NCI-H2081 (cell line): ENCODE measurements at places on chromosomes 7 and 10.

DNA sequence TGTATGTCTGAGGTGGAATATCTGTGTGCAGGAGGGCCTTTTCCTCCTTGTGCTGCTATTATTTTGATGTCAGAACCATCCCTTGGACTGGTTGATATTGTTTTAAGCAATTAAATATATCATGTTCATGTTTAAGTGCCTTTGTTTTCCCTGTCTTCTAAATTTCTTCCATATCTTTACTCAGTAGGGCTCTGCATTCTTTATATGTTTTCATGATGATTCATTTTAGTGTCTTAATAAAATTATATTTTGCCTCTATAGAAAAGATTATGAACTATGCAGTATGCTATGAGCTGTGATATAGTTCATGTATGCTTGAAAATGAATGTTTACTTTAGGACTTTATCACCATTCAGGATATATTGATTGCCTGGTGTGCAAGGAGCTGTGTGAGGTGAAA is 34.8 kb downstream of the AHR start:
- no peak for DNase-seq

DNA sequence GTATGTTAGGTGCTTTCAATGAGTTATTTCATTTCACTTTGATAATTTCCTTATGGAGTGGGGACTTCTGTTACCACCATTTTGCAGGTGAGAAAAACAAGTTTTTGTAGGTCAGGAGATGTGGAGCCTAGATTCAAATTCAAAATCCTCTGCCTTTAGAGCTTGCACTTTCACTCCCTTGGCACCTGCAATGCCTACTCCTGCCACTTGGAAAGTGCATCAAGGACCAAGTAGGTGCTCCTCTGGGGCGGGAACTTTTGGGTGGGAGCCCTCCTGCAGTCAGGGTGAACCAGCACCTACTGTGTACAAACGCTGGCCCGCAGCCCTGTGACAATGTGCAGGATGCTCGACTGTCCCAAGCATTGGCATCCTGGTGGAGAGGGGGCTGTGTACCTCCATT is 199.0 kb downstream of the EMX2 start:
- DNase-seq, result no peak

DNA sequence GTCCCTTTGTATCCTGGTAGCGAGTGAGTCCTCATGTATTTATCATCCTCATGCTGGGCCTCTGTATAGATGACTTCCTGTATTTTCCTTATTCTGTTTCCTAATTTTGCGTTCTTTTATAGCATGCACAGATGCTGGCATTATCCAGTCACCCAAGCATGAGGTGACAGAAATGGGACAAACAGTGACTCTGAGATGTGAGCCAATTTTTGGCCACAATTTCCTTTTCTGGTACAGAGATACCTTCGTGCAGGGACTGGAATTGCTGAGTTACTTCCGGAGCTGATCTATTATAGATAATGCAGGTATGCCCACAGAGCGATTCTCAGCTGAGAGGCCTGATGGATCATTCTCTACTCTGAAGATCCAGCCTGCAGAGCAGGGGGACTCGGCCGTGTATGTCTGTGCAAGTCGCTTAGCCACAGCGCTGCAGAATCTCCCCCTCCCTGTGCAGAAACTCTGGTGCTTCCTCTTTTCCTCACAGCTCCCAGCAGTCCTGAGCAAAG is 183.1 kb upstream of the PRSS58 start:
- no peak for DNase-seq

- DNase-seq, result peak; percentile 87
Measured at GRCh38 chr7:74525881-74526280, 72.2 kb downstream of the GTF2IRD1 start.

DNA sequence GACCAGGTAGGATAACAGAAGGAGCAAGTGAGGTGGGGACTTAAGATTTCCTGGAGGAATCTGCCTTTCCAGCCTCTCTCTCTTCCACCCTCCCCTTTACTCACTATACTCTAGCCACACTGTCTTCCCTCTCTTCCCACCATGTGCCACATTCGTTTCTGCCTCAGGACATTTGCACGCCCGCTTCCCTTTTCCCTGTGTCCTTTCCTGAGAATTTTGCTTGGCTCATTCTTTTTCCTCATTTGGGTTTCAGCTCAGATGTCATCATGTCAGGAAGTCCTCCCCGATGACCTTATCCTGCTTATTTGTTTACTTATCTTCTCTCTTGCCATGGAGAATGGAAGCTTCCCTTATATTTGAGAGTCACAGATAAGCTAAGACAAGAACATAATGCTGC is 363.8 kb downstream of the PRPF18 start:
- DNase-seq, result no peak

DNA sequence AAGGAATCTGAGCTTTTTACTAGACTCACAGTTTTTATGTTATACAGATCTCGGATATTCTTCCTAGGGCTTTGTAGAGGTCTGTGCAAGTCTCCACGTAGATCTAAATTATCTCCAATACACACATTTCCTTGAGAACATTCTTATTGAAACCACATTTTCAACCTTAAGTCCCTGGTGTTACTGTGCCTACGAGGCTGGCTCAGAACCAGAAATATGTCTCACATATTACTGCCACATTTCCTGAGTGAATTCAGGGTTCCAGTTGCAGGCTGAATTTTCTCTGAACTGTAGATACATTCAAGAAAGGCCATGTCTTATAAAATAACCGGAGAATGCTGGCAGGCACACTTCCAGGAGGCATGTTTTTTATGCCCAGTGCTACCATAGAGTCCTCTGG is 46.5 kb downstream of the INHBA start:
- no peak for DNase-seq

DNA sequence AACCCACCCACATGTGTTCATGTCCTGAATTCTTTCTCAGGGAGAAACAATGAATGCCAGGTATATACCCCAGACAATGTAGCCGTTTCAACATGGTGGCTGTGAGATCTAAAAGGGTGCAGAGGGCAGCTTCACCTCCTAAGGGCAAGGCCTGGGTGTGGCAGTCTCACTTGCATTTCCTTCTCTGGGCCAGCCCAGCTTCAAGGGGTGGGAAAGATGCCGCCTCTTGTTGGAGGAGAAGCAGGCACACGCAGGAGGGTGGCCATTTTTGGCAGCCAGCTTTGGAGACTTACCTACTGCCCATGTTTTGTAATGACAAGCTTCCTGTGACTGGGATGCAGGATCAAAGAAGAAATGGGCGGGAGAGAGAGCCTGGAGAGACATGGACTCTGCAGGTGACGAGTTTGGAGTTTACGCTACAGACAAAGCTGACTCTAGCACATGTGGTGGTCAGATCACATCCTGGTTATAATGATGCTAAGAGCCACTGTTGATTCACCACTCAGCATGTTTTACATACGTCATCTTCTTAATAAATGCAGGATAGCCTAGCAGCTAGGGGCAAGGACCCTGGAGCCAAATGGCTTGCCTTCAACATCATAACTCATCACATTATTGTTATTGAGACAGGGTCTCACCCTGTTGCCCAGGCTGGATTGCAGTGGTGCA is 116.6 kb downstream of the ANLN start:
- DNase-seq, result no peak

DNA sequence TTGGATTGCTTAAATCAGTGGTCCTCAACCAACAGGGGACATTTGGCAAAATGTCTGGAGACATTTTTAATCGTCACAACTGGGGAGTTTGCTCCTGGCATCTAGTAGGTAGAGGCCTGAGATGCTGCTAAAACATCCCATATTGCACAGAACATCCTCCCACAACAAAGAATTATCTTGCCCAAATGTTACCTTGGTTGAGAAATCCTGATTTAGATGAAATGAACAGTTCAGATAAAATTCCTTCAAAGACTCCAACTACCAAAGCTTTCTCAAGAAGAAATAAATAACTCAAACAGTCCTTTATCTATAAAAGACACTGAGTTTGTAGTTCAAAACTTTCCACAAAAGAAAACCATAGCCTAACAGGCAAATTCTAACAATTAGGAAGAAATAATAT is 160.9 kb downstream of the SNX13 start:
- DNase-seq, result no peak

GRCh38 chr7:103445228-103446048 is 569 bp downstream of the SLC26A5 start:
- DNase-seq, result no peak

GRCh38 chr7:77395626-77396025 is 20.5 kb downstream of the GSAP start:
- DNase-seq, result no peak

- peak; percentile 69 for DNase-seq
Measured at GRCh38 chr7:29194206-29194593, 375 bp upstream of the CHN2 start.

DNA sequence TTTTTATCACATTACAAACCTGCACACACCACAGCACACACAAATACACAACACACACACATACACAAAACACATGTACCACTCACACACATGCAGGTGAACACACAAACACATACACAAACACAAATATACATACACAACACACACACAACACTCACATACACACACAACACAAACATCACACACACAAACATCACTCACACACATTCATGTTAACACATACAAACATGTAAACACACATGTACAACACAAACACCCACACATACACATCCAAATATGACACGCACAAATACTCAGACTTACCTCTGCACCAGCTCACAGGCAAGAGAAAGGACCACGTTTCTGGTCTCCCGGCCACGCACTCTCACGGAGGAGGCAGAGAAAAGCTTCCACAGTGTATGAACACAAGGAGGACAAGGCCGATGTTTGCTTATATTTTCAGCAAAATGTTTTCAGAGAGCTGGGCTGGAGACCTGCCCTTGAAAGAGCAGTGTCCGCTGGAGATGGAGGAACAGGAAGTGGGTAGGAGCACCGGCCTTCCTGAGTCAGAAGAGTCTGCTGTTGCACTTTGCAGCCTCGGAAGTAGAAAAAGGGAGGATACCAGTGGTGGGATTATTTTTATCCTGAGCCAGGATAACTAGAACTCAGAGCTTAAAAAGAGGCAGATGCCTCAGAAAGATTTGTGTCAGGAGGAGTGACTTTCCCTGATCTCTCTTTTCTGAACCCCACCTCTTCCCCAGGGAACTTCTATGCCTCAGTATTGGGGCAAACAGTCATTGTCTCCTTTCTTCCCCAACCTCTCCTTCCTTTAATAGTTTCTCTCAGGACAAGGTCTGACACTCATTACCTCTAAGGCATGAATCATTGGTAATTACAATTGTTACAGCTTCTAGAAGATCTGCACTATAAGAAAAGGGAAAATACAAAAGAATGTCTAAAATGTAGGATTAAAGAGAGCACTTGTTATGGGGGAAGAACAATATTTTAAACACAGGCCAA is at the start of gene GIMAP6:
TSS of gene GIMAP6 (minus strand) at position 520 of the 999 bp plus-strand sequence. CDS start 2,243 bp downstream, outside the sequence.
- no peak for DNase-seq

DNA sequence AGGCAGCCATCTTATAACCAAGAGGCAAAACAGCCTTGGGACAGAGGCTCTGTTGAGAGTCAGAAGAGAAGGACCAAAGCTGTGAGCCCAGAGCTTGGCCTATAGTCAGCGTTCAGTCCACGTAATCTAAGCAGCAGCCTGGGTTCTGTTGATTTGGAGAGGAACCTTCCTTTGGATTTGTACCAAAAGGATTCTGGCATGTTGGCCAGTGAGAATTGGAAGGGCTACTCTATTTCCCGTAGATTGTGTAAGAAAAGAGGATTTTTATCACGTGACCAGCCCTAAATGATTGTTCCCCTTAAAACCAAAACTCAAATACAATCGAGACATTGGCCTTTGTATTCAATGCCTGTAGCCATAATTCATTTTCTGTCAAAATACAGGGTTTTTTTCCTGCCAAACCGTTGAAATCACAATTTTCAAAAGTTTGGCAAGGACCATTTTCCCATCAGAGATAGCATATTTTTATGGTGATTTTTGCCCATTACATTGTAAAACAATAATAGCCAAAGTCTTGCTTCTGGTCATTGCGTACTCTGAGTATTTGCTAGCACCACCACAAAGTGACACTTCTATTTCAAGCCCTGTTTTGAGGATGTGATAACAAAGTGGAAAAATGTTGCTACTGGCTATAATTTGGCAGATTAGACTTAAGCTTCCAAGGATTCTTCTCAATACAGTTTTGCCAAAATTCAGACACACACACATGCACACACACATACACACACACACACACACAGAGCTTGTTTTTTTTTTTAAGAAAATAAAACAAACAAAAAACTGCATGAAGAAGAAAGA is 23.1 kb upstream of the BMPER start:
- DNase-seq, result no peak

DNA sequence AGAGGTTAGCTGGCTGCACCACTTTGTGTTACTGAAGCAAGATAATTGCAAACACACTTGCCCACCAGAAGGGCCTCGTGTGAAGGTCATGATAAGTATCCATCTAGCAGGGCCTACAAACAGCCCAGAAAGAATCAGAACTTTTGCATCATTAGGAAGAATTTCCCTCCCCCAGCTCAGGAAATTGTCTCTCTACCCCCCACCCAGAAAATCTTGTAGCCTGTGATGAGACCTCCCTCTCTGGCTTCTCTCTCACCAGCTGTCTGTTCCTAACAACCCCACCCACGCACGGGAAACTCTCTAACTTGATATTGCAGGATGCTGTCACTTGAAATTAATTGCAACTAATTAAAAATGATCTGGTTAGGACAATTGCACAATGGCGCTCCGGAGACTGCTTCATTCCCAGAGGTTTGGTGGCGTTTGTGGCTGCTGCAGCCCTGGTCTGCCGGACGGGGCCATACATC is 34.5 kb downstream of the ZNF503 start:
- DNase-seq, result no peak

DNA sequence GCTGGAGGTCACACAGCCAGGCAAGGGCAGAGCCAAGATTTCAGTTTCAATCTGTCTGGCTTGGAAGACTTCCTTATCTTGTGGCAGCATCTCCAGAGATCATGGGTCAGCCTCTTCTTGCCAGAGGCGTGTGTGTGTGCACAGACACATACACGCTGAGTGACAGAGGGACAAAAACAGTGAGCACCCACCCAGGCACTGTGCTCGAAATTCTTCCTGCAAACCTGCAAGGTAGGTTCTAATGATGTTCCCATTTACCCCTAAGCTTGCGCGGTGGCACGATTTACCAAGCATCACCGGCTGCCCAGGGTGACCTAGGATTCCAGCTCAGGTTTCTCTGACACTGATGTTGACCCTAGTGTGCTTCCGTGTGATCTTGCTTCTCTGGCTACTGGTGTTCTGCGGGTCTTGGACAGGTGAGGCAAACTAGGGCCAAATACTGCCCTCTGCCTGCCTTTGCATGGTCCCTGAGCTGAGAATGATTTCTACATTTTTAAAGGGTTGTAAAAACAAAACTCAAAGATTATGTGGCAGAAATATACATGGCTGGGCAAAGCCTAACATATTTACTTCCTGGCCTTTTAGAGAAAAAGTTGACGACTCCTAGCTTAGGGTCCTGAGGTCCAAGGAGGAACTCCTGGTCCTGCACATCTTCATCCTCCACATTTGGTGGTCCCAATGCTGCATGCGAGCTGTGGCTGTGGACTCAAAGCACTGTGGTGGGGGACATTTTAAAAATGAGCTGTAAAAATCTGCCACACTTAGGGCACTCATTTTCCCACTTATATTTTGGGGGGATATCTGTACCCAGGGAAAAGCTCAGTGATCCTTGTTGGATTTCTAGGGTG is 268.5 kb downstream of the RPS24 start:
- peak; percentile 2 for DNase-seq

DNA sequence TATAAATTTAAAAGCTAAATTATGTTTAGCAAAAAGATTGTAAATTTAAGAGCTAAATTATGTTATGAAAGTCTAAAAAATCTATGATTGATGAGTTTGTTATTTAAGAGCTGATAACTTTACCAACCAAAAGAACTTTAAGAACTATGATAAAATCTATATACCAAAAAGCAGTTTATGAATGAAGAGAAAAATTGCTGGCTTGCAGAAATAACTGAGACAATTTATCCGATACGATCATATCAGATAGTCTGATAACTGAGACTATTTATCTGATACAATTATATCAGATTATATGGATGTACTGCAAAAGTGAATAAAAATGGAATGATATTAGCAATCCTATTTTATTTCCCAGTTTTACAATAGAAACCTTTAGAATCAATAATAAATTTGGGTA is 50.2 kb downstream of the IQUB start:
- no peak for DNase-seq
